Thoracic aorta (tissue), 2 donors: ENCODE measurements at places on chromosomes 1 and 21.

DNA sequence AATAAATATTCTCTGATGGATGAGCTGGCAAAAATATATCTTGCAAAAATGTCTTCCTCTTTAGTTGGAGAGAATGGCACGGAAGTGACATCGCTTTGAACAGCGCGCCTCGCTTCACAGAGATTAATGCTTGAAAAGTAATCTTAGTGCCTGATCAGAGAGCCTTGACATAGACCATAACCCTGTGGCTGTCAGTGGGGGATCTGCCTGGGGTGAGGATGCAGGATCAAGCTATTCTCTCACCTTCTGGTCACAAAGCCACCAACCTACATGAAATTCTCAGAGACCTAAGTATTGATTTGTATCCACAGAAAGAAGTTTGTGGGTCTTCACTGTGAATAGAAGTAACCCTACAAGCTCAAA, 492.6 kb downstream of the LMO4 start:
- no peak for DNase-seq

GRCh38 chr1:221206076-221206475, 326.8 kb downstream of the HLX start:
- DNase-seq, result no peak

- DNase-seq, result no peak
These were observed 23.2 kb downstream of the GALNT2 start for GRCh38 chr1:230090194-230090711.

GRCh38 chr1:115678141-115678540, 36.4 kb downstream of the VANGL1 start:
- no peak for DNase-seq

DNA sequence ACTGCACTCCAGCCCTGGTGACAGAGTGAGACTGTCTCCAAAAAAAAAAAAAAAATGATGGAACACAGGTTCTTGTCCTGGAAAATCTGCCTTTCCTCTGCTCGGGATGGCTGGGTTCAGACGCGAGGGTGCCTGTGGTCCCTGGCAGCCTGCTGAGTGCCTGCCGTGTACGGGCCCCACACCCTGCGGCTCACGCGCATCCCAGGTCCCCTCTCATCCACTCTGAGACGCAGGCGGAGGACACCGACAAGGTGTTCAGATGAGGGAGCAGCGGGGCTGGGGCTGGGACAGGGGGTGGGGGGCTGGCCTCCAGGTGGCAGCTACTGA, 4.3 kb upstream of the ANKRD65 start:
- no peak for DNase-seq

GRCh38 chr1:30523055-30524020, 200.0 kb downstream of the MATN1 start:
- DNase-seq, result no peak

DNA sequence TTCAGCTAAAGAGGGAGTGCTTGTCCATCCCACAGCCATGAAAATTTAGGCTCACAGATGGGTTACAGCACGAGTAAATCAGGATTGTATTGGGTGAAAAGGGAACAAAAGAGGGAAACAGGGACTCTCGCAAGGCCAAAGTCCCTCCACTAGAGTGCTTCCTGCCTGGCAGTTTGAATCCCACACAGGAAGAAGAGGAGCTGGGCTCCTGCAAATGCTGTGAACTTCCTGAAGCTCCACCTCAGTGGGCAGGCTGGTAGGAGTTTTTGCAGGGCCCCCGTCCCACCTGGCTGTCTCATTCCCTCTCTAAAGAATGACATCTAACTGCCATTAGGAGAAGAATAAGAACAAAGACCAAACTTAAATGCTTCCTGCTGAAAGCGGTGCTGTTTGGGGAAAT, 712.0 kb upstream of the PRMT6 start:
- DNase-seq, result no peak

GRCh38 chr1:86696522-86696921, 7.9 kb upstream of the SH3GLB1 start:
- no peak for DNase-seq

- DNase-seq, result no peak
These were observed 3.0 kb downstream of the SWT1 start for GRCh38 chr1:185159966-185160365.

- DNase-seq, result no peak
These were observed 3.1 kb downstream of the TNNI1 start for GRCh38 chr1:201418461-201418860.

GRCh38 chr1:164718821-164719220, 159.8 kb downstream of the PBX1 start:
- DNase-seq, result no peak

DNA sequence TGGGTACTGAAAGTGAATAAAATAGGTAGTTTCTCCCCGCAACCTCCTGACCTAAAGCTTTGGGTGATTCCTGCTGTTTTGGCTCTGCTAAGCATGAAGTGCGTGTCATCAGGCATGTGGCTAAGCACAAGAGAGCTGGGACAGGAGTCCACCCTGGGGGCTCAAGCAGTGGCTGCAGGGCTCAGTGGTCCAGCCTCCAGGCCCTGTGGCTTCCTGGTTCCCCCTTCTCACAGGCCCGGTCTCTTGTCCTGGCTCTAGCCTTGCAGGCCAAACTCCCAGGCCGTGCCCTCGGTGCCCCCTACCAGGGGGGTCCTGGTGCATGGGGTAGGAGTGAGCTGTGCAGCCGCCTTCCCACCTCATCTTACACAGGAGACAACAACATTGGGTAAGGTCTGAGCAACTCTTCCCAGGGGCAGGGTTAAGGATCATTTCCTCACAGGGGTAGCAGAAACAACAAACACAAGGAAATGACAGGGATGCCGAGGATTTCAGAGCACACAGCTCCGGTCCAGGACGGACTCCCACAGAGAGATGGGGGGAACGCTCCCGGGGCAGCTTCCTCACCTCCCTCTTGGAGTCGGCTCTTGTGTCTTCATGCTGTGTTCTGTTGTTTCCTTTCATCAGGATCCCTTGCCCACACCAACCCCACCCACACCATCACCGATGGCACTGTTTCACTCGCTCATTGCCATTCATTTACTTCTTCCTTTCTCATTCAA, 19.8 kb upstream of the SLC2A1 start:
- DNase-seq, result no peak

DNA sequence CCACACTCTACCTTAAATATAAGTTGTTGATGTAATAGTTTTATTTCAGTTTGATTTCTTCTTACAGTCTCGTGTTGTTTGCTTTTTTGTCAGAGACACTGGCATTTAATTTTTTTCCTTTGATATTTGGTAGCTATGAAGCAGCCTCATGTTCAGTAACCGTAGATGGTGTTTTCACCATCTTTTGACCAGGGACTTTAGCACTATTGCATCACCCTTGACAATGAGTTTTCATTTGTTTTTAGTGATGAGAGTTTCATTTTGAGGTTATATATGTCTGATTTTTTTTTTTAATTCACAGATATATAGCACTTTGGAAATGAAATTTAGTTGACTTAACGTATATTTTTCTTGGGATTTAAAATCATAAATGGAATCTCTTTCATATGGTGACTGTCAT, 36.2 kb downstream of the CEP350 start:
- DNase-seq, result no peak

DNA sequence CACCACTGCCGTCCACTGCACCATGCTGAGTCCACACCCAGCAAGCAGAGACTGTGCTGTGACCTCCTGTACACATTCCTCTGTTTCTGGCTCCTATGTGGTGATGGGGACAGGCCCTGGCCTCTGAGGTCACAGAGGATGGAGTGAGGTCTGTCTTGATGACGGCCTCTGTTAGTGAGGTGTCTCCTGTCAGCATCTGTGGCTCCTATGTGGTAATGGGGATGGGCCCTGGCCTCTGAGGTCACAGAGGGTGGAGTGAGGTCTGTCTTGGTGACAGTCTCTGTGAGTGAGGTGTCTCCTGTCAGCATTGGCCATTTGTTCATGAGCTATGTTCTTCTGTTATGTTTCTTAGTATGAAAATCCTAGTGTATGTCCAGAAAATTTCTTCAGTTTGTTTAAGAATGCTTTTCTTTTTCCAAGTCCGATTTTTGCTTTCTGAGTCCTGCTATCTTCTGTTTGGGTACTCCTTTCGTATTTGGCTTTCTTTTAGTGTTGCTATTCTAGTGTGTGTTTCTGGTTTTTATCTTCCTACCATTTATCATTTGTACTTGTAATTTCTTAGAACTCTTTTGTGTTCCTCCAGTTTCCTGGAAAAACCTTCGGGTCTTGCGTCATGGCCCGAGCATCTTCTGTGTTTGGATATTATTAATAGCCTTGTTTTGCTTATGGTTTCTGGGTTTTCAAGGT, 13.4 kb downstream of the SNAP47 start:
- no peak for DNase-seq

GRCh38 chr21:36803051-36803645, 104.2 kb downstream of the SIM2 start:
- DNase-seq, result no peak

- no peak for DNase-seq
These were observed 267.0 kb downstream of the NUF2 start for GRCh38 chr1:163588796-163589195.

GRCh38 chr1:7808253-7808844, 24.3 kb downstream of the PER3 start:
- no peak for DNase-seq

- no peak for DNase-seq
These were observed 10.1 kb downstream of the MEF2D start for GRCh38 chr1:156490401-156491032.

GRCh38 chr1:178581351-178582303, 68.7 kb downstream of the TEX35 start:
- DNase-seq, result no peak

- DNase-seq, result no peak
These were observed 209.0 kb downstream of the DYRK1A start for GRCh38 chr21:37575580-37575979.

GRCh38 chr1:228316589-228317387, 89.8 kb downstream of the TRIM11 start:
- DNase-seq, result no peak

GRCh38 chr1:188689542-188689941, 1788.1 kb downstream of the BRINP3 start:
- no peak for DNase-seq

- DNase-seq, result no peak
These were observed 14.0 kb downstream of the HSD3B2 start for GRCh38 chr1:119428991-119429390.

DNA sequence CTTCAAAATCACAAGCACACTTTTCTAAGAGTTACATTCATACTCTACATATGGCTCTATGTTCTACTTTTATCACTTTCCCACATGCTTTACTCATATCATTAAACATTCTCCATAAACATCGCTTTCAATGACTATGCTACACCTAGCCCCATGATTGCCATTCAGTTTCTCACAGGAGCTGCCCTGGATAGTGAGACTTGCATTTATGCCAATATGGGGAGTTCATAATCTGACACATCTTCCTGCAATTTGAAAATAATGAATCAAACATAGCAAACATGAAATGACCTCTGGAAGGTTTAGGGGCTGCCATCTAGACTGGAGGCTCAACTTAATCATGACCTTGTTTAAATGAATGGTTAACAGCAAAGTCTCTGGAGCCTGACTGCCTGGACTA, 9.0 kb upstream of the CYP4A22 start:
- DNase-seq, result no peak

GRCh38 chr1:88990426-88990825, 2.0 kb downstream of the KYAT3 start:
- DNase-seq, result no peak

GRCh38 chr1:34906756-34907155, 22.7 kb downstream of the DLGAP3 start:
- DNase-seq, result no peak

DNA sequence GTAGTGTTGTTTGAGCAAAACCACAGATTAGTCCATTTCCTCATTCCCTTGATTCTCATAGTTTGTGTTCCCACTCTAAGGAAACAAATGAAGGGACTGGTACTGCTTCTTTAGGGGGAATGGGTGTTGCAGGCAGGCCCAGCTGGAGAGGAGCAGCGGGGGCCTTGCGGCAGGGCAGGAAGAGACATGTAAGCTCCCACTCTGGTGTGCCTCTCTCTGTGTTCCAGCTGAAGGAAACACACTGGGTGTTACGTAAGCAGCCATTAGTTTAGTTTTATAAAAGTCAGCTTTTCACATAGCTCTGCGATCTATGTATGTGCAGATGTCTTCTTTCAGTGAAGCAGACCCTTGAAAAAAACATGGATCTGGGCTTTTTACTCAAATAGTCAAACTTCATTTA, 99.5 kb downstream of the CACHD1 start:
- no peak for DNase-seq

DNA sequence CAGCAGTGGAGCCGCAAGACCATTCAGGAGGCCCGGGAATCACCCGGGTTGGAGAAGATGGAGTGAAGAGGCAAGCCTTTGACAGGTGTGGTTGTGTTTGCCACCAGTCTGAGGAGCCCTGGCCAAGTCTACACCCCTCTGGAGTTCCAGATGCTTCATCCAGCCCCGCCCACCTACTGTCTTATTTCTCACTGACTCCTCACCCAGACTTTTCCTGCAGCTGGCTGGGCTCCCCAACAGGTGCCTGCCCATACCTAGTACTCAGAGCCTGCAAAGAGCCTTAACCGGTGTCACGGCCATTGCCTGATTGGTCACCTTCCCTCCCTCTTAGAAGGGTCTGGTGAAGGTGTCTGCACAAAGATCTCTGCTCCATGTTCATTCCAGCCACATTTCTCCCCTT, 16.0 kb downstream of the SLC9A1 start:
- DNase-seq, result no peak

DNA sequence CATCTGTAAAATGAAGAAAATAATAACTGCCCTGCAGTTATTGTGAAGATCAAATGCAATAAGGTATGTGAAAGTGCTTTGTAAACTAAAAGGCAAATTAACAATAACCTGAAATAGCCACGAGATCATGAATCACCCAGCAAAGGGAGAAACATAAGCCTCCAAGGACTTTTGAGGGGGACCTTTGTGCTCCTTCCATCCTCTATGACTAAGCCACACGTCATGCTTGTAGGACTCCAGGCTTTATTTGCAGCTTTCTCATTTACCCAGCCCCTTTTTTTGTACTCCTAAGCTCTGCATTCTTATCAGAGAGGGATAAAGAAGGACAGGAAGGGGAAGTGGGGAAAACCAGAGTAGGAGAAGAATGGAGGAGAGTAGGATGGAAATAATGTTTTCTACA, 115.1 kb downstream of the PROX1 start:
- DNase-seq, result no peak

- no peak for DNase-seq
These were observed 7.0 kb downstream of the FOXD2 start for GRCh38 chr1:47444562-47445465.

GRCh38 chr1:162088281-162088969, 18.9 kb downstream of the NOS1AP start:
- DNase-seq, result no peak

DNA sequence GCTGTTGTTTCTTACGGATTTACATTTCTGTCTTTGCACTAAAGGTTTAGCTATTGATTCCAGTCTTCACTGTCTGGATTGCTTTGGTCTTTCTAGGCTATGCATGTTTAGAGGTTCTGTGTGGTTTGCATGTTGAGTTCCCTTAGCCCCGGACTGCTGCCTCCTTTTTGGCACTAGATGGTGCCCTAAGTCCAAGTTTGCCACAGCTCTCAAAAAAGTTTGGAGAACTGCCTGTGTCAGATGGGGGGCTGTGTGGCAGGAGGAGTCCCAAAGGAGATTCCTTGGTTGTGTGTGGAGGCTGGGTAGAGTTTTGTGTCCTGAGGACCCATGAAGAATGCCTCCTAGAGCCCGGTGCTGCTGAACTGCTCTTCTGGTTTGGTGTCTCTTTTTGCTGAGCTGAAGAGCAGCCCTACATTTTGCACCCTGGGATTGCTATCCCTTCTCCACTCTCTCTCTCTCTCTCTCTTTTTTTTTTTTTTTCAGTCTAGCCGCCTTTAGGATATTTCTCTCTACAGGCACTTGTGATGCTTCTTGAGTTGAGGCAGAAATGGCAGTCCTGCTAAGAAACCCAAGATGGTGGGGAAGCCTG, 74.4 kb downstream of the PTGS2 start:
- DNase-seq, result no peak

- DNase-seq, result no peak
These were observed 3.5 kb upstream of the RIMS3 start for GRCh38 chr1:40668769-40669525.
